Activated CD4-positive, alpha-beta T cell treated with anti-CD3 and anti-CD28 coated beads for 36 hours (primary cell): ENCODE measurements at places on chromosomes 3 and 15. TPM values are rescaled to one million over a fixed set of nuclear protein-coding genes. Genes with fewer than 3 reads are reported as not detected.

The BNC1 gene
- total RNA-seq: not detected

The PLSCR2 gene
- 0.25 TPM for total RNA-seq

The RPP14 gene
- total RNA-seq: 16.9 TPM

The GOLGA8M gene
- total RNA-seq: 0.75 TPM

The CLSTN2 gene
- not detected for total RNA-seq

The ZNF80 gene
- total RNA-seq: 0.27 TPM

The PFKFB4 gene
- 63.7 TPM for total RNA-seq

The ADGRG7 gene
- total RNA-seq: not detected

DNA sequence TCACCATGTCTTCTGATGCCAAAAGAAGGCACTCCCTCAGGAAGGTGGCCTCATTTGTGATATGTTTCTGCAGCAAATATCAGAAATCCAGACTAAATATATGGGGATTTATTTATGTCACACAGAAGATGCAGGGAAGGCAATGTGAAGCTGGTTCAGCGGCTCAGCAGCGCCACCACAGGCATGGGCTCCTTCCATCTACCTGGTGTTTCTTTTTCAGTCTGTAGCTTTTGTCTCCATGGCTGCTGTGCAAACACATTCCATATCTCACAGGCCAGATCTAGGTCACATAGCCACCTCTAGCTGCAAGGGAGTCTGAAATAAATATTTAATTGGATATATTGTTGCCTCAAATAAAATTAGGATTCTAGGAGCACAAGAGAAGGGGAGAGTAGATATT, 502.1 kb upstream of the IL12A start:
- no peak for DNase-seq

DNA sequence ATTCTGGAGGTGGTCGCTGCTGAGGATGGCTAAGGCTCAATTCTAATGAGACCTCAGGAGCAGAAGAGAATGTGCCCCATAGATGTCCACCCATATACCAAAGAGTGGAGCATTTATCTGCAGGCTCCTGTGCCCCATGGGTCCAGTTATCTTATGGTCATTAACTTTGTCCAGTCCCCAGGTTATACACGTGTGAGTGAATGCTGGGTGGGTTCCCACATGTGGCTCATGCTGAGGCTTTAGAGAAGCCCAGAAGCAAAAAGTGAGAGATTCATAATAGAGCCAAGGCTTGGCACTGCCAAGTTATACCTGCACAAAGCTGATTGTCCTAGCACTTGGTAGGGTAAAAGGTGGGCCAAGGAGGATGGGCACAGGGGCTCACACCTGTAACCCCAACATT, 30.0 kb upstream of the MINAR1 start:
- DNase-seq: no peak

DNA sequence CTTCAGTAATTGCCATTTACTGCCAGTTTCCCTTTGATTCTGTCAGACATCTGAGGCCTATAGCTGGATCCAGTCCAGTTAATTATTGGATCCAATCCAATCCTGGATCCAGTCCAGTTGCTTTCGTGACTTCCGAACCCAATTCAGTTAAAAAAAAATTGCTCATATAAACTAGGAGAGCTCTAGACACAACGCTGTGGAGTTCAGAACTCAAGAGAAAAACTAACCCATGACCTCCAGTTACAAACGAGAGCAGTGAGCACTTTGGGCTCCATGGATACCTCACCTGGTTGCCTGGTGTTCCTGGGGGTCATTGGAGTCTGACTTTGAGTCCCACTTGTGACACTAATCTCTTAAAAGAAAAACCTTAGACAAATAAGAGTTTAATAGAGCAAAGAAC, 269.8 kb downstream of the THSD4 start:
- DNase-seq: no peak

GRCh38 chr15:40353697-40354096, 2.9 kb downstream of the PHGR1 start:
- DNase-seq: no peak

DNA sequence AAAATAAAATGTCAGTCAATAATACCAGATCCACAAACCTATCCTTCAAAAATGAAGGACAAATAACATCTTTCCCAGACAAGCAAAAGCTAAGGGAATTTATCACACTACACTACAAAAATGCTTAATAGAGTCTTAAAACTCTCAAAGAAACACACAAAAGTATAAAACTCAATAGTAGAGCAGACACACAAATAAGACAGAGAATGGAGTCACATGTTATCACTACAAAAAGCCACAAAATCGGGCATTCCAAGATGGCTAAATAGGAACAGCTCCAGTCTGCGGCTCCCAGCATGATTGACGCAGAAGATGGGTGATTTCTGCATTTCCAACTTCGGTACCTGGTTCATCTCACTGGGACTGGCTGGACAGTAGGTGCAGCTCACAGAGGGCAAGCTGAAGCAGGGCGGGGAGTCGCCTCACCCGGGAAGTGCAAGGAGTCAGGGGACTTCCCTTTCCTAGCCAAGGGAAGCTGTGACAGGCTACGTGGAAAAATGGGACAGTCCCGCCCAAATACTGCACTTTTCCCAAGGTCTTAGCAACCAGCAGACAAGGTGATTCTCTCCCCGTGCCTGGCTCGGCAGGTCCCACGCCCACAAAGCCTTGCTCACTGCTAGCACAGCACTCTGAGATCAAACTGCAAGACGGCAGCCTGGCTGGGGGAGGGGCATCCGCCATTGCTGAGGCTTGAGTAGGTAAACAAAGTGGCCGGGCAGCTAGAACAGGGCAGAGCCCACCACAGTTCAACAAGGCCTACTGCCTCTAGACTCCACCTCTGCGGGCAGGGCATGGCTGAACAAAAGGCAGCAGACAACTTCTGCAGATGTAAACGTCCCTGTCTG, 46.3 kb downstream of the SENP7 start:
- peak; percentile 82 for DNase-seq

DNA sequence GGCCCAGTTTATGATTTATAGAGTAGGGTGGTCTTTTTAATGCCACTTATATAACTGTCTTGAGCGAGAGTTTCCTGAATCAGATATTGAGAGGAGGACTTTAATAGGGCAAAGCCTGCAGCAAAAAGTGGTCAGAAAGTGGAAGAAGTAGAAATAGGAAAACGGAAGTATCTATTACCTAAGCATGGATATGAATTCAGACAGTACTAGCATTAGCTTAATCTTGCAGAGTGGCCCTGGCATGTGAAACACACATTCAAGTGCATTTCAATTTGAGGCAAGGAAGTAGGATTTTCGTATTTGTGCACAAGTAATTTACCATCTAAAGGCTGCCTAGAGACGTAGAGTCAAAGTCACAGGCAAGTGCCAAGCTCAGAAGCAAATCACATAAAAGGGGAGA, 622.3 kb downstream of the DIPK2A start:
- no peak for DNase-seq

DNA sequence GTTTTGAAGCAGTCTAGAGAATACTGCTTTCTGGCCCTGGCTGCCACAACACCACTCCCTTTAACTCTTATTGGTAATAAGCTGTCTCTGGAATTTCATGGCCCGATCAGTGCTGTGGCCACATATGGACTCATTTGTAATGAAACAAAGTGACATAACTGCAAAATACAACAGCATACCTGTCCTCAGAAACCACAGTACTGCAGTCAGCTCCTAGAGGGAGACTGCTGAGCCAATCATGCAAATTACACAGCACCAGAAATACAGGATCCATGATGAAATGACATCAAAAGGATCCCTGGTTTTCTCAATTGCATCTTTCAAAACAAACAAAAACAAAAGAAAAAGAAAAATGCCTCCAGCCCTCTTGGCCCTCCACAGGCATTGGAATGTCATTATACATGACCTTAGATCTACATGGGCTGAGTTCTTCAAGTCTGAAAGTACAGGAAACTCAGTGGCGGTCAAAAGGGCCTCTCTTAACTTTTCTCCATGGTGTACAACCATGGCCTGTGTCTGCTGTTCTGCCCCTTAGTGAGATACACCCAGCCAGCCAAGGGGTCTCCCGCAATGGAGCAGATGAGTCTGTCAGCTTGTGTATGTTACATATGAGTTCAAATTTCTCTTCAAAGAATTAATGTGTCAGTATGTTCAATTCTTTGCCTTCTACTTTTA, 24.9 kb upstream of the KBTBD12 start:
- no peak for DNase-seq

DNA sequence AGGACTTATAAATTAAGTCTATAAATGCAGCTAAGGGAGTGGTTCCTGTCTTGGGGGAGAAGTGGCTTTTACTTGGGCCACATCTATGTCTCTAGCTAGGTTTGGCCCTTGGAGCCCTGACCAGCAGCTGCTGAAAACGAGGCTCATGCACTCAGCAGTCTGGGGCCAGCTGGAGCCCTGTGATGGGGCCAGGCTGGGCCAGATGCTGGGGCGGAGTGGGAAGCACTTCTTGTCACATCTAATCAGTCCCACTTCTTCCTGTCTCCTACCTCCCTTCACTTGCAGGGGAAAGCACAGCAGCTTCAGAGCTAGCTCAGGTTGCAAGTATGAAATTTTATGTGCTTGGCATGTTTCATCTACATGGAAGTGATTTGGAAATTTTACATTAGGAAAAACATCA, 209.9 kb upstream of the ROPN1 start:
- DNase-seq: no peak

GRCh38 chr3:156511987-156512677, 42.8 kb downstream of the SSR3 start:
- DNase-seq: peak; percentile 20

GRCh38 chr3:67018789-67019526, 20.9 kb downstream of the KBTBD8 start:
- no peak for DNase-seq

GRCh38 chr3:113241292-113242095, 30.1 kb downstream of the BOC start:
- DNase-seq: no peak

DNA sequence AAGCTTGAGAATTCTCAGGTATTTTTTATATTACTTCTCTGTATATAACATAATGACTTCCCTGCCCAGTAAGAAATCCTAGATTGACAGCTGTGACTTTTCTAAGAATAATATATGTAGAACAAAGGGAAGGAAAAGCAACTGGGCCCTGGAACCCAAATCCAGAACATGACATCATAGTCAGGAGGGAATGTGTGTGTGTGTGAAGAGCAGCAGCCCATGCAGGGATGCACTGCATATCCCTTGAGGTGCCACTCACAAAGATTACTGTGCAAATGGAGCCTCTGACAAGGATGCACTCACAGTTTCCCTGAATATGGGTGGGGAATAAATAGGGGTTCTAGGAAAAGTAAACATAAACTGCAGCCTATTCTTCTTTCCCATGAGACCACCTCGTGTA, 279.5 kb downstream of the NEK10 start:
- DNase-seq: no peak

DNA sequence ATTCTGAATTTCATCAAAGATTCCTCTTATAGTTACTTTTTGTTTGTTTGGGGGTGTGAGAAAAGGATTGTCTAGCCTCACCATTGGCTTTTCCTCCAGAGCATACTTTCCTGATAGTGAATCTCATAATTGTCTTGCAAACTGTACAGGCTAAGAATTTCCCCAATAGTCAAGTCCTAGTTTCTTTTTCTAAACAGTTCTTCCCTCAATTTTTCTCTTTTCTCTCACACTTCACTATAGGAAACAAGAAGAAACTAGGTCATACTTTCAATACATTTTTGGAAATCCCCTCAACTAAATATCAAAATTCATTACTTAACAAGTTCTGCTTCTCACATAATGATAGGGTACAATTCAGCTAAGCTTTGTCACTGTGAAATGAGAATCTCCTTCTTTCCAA, 241.9 kb downstream of the IL20RB start:
- DNase-seq: no peak

- no peak for DNase-seq
Measured at GRCh38 chr3:63909431-63909830, 2.8 kb downstream of the SCAANT1 start.

GRCh38 chr15:96585484-96586386, 255.2 kb downstream of the NR2F2 start:
- DNase-seq: no peak

- DNase-seq: no peak
Measured at GRCh38 chr3:25973122-25973521, 183.2 kb downstream of the OXSM start.
